AG09309 (cell line): ENCODE measurements at places on chromosomes 12 and 14.

- DNase-seq: peak; percentile 35
Measured at GRCh38 chr12:106341086-106341877, 16.3 kb upstream of the POLR3B start.

GRCh38 chr12:68796399-68796798 lies 11.6 kb upstream of the MDM2 start:
- no peak for DNase-seq

GRCh38 chr14:72513965-72514659 lies 379.8 kb downstream of the DPF3 start:
- DNase-seq: peak; percentile 24

GRCh38 chr14:40987481-40987880 lies 619.2 kb upstream of the LRFN5 start:
- DNase-seq: no peak

- no peak for DNase-seq
Measured at GRCh38 chr14:92615451-92615850, 101.9 kb downstream of the RIN3 start.

GRCh38 chr14:71498212-71498611 lies 434.0 kb upstream of the RGS6 start:
- peak; percentile 47 for DNase-seq

DNA sequence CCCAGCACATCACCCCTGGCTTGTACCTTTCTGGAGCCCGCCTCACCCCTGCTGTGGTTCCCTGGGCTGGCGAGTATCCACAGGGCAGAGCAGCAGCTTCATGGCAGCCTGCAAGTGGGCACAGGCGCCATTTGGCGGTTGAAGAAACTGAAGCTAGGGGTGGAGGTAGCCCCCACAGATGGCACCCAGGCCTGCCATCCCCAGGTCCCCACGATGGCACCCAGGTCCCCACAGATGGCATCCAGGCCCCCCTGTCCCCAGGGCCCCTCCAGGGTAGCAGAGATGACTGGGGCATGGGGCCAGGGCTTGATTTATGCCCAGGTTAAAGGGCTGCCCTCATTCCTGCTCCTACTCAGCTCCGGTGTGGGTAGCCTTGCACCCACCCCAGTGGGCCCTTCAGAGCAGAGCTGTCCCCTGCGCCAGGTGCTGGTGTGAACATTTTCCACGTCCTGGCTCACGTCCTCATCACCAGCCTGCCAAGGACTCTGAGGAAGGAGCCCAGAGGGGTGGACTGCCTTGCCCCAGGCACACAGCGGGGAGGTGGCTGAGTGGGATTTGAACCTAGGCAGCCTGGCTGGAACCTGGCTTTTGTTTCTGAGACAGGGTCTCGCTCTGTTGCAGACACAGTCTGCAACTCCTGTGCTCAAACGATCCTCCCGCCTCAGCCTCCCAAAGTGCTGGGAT lies 8.7 kb downstream of the MMP17 start:
- no peak for DNase-seq

- no peak for DNase-seq
Measured at GRCh38 chr12:126506426-126507182, 1441.4 kb downstream of the AACS start.

- no peak for DNase-seq
Measured at GRCh38 chr12:118188690-118189371, 52.9 kb downstream of the PEBP1 start.

GRCh38 chr12:122872815-122873361 lies 23.0 kb downstream of the VPS37B start:
- no peak for DNase-seq

GRCh38 chr14:65170318-65170717 lies 68.0 kb upstream of the MAX start:
- no peak for DNase-seq

DNA sequence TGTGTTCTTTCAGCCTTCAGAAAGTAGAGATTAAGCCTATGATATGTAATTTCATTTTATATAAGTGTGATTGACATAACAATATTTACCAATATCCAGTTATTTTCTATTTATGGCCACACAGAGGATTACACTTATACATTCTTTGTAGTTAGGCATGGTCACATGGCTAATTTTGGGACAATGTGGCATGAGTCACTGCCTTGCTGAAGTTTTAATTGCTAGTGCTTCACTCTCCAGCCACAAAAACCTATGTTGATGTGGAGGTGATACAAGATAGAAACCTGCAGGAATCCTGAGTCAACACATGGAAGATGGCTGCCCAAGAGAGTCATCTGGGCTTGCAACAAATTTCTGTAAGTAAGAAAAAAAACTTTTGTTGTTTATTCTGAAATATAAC lies 17.0 kb downstream of the CLEC14A start:
- no peak for DNase-seq

GRCh38 chr12:55067701-55068100 lies 47.9 kb downstream of the NEUROD4 start:
- DNase-seq: no peak

- DNase-seq: no peak
Measured at GRCh38 chr14:52263190-52263589, 4.3 kb upstream of the PTGDR start.

- DNase-seq: no peak
Measured at GRCh38 chr14:104924421-104925213, at the start of gene PLD4. Gene PLD4 (plus strand): TSS chr14:104924879. CDS start chr14:104927141, 2,262 bp downstream.

DNA sequence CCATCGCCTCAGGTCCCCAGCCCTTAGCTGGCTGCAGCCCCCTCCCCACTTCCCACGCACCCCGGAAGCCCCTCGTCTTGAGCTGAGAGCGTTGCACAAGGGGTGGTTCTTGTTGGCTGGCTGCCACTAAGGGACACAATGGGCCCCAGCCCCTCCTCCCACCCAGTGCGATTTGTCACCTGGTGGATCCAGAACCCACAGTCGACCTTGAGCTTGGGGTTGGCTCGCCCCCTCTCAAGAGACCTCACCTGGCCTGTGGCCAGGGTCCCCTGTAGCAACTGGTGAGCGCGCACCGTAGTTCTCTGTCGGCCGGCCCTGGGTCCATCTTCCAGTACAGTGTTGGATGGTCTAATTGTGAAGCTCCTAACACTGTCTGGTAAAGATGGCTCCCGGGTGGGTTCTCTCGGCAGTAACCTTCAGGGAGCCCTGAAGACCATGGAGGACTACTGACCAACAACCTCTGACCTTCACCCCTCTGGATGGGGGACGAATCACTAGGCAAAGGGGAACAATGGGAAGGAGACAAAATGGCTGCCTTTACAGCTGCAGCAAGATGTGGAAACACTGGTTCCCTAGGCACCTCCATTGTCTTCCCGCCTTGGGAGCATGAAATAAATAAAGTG lies 6.6 kb downstream of the PHB2 start:
- no peak for DNase-seq

DNA sequence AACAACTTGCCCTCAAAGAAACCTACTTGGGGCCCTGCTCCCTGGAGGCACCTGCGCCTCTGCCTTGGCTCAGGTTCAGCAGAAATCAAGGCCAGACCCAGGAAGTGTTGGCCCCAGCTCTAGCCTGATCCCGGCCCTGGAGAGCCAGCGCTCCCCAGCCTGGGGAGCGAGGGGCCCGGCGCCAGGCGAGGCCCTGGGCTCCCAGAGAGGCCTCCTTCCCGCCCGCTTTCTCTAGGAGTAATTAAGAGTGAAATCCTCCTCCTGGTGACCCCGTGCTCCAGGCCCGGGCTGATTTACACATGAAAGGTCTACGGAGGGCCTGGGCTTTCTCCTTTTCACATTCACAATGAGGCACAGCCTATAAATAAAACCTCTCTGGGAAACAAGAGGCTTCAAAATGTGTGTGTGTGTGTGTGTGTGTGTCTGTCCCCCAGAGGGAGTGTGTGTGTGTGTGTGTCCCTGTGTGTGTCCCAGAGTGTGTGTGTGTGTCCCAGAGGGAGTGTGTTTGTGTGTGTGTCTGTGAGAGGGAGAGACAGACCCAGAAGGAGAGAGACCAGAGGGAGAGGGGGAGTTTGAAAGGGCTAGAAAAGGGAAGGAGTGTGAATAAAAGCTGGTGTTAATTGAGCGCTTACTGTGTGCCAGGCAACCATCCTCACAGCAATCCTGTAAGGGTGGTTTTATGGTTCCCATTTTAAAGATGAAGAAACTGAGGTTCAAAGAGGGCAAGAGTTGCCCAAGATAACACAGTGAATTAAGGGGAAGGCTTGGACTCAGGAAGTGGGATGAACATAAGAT lies 23.8 kb upstream of the COX6A1 start:
- DNase-seq: no peak

DNA sequence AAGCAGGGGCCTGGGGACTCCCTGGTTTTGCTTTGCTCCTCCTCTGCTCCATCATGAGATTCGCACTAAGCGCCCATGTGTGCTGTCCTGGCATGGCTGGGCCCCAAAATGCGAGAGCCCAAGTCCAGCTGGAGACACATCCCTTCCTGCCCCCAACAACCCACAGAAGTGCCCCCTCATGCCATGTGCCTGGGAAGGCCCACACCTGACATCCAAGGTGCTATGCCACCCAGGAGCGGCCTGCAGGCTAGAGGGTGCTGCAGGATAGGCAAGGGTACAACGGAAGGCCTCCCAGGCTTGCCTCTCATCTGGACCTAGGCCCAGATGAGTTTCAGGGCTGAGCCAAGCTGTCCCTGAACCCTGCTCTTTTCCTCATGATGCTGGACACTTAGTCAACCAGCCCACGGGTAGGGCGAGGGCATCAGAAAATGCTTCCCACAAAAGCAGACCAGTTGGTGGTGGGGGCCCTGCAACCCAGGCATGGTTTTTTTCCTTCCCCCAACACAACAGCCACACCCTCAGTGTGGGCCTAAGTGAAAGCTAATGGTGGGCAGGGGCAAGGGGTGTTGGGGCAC lies 13.2 kb upstream of the KRT80 start:
- no peak for DNase-seq

DNA sequence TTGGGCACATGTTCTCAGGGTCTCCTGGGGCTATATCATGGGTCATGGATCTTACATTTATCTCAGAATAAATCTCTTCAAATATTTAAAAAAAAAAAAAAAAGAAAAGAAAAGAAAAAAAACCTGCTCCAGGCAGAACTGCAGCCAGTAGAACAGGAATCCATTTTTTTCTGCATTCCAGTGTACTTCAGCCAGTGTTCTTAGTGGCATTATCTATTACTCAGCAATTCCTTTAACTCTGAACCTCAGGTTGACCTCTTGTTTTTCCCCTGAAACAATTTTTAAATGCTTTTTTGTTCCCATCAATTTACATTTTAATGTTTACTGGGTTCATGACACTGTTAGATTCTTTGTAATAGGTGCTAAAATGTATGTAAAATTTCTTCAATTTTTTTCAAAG lies 66.7 kb upstream of the STXBP6 start:
- no peak for DNase-seq

DNA sequence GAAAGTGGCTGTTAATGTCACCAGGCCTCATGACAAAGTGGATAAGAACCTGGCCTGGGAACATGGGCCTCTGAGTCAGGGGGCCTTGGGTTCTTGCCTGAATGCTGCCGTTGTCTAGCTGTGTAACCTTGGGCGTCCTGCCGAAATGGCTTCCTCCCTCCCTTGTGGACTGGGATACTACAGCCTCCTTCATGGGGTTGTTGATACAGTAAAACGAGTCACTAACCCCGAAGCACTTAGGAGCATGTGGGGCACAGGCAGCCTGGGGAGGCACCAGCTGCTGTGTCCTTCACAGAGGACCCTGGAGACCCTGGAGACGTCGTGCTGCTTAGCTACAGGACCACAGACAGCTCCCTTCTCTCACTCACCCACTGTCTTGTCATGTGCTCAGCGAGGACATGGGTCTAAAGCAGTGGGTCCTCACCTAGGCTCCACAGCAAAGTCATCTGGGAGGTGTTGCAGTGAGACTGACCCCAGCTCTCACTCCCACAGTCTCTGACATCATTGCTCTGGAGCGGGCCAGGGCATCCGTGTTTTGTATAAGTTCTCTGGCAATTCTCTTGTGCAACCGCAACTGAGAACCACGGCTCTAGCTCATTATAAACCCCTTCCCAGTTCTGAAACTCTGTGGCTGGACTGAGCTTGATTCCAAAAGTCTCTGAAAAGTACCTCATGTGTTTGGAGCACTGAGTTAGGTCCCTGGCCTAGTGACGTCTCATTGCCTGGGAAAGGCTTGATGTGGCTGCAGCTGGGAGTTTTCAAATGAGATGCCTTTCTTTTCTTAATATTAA lies 42.1 kb downstream of the SERPINA3 start:
- DNase-seq: no peak

DNA sequence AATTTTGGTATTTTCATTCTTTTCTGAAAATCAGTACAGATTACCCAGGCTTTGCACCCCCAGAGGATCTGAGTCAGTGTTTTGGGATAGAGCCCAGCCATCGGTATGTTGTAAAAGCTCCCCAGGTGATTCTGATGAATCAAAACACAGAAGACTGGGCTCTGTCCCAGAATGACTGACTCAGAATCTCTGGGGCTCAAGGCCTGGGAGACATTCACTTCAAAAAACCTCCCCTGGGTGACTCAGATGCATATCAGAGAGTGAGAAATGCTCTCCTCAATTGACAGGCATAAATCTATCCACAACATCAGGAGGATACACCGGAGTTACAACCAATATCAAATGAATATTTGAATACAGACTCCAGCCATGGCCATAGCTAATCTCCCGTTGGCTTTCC lies 32.6 kb downstream of the SLC35F4 start:
- DNase-seq: peak; percentile 87

DNA sequence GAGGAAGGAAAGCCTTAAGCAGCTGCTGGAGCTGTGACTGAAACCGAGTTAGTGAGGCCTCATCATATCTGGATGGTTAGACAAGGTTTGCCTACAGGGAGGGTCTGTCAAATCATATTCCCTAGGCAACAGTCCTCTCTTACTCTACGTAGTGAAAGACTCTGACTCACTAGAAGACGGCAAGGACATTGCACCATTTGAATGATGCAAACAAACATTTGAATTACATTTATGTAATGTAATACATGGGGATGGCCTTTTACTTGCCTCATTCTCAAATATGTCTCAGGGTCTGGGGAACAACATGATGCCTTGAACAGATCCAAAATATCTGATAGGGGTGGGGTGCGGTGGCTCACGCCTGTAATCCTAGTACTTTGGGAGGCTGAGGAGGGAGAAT lies 29.8 kb upstream of the STRAP start:
- peak; percentile 52 for DNase-seq

- no peak for DNase-seq
Measured at GRCh38 chr12:6145564-6145963, 21.1 kb upstream of the VWF start.

DNA sequence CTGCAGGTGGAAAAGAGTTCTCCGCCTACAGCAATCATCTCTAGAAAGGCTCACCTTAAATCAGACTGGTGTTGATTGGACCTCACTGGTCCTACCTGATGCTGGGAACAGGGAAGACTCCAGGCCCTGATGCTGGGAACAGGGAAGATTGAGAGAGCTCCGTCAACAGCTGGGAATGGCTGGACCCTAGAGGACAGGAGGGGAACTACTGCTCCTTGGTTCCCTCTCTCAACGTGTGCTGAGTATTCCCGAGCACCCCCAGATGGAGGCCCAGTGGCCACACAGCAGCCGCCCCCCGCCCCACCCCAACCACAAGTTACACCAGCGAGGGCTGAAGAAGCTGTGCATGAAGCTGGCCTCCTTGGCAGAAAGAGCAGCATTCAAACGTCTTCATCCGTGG lies 240.3 kb downstream of the SLC15A4 start:
- no peak for DNase-seq

- DNase-seq: no peak
Measured at GRCh38 chr14:68891851-68892660, 87.0 kb downstream of the ACTN1 start.

GRCh38 chr12:75738486-75738885 lies 227.1 kb upstream of the KRR1 start:
- no peak for DNase-seq

- DNase-seq: no peak
Measured at GRCh38 chr12:127150479-127150878, 1116.5 kb upstream of the TMEM132C start.
